ENCODE measurements at places on chromosomes 3 and 15.

DNA sequence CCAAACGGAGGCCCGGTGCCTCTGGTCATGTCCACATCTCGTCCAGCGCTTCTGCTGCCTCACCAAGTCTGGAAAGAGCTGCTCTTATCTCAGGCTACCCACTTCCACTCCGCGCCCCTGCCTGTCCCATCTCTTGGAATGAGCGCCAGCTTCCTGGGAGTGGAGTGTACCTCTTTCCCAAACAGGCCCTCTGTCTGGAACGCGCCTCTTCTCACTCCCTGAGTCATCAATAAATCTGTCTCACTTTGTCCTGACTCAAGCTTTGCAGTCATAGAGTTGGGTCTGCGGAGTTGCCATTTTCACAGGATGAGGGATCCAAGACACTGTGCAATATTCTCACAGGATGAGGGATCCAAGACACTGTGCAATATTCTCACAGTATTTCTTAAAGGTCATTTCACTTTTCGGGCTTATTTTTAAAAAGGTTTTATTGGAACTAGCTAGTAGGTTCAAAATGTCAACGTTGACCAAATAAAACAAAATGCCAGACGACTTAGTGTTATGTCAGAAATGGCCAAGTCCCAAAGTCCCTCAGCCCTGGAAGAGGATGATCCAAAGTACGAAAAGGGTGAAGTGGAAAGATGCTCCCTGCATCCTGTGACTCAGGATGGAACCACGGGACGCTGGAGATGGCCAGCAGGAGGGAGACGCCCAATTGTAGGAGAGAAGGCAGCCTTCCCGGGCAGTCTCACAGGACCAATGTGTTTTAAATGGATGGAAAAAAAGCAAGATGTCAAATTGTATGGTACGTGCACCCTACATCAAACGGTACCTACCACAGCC, 81.1 kb downstream of the CHSY1 start:
- no peak for DNase-seq

DNA sequence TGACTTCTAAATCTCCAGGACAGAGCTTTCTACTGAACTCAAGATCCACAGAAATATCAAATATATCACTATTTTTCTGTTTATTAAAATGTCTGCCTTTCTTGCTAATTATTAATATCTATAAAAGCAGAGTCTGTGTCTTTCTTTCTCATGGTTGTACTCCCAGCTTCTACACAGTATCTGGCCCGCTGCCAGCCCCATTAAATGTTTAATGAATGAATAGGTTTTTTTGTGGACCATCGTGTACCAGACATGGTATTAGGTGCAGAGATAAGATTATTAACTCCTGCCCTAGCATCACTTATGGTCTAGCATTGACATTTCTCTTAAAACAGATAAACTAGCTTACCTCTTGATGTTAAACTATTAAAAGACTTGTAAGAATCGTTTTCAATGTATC, 111.4 kb upstream of the RBMS3 start:
- DNase-seq, result no peak

GRCh38 chr3:184176377-184177330, 2.0 kb downstream of the AP2M1 start:
- no peak for DNase-seq

GRCh38 chr15:53454843-53455721, 304.4 kb downstream of the WDR72 start:
- no peak for DNase-seq

GRCh38 chr15:68615301-68615700, 36.5 kb downstream of the CORO2B start:
- DNase-seq, result no peak

- no peak for DNase-seq
Measured at GRCh38 chr3:114452256-114452655, 158.4 kb downstream of the TIGIT start.

DNA sequence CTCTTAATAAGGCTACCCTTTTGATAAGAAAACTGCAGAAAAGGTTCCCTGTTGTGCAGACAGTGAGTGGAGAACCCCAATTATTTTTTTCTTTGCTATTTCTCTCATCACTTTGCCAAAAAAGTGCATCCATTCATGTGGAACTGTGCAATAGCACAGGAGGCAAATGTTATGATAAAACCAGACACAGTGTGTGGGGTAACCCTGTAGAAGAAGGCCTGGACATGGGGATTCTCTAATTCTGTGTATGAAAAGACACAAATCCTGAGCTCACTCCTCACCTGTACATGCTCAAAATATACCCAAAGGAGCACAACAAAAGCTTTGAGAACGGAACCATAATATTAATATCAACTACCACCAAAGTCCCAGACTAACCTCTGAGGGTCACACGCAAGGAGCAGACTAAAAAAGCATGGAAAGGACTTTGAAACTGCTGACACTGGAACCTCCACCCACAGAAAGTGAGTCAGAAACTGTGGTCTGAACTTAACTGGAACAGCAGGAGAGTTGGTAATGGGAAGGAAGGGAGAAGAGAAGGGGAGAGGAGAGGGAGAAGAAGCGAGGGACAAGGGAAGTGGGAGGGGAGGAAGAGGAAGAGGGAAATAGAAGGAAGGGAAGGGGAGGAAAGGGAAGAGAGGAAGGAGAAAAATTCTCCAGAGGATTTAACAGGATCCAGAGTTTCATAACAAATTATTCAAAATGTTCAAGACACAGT, 299.9 kb downstream of the TBC1D5 start:
- no peak for DNase-seq

- no peak for DNase-seq
Measured at GRCh38 chr15:90617171-90617570, 87.4 kb downstream of the CRTC3 start.

GRCh38 chr15:42788725-42789124, 51.8 kb upstream of the CDAN1 start:
- no peak for DNase-seq

DNA sequence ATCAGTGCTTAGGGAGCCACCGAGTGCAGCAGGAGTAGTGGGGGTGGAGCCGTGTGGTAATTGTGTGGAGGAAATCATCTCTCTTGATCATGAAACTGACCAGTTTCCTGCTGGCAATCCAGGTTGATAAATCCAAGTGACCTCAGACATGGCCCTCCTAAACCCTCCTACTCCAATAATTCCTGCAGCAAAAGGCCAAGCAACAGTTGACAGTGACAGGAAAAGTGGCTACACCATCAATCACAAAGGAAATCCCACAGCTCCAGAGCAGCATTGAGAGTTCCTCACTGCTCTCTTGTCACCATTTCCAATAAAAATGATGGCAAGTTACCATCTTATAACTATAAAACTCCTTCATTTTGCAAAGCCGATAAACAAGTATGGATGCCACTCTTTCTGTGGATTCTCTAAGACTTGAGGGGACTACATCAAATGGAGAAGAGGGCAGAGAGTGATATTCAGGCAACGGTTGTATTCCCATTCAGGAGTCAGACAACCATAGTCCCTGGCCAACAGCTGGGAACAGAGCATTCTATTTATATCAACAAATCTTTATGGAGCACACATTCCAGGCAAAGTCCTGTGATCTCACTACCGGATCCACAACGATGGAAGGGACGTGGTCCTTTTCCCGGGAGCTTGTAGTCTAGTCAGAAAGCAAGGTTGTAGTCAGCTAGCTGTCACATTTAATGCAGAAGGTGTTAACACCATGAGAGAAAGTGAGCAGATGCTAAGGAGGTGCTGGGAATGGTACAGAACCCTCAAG, 312.5 kb upstream of the CTNNB1 start:
- no peak for DNase-seq

DNA sequence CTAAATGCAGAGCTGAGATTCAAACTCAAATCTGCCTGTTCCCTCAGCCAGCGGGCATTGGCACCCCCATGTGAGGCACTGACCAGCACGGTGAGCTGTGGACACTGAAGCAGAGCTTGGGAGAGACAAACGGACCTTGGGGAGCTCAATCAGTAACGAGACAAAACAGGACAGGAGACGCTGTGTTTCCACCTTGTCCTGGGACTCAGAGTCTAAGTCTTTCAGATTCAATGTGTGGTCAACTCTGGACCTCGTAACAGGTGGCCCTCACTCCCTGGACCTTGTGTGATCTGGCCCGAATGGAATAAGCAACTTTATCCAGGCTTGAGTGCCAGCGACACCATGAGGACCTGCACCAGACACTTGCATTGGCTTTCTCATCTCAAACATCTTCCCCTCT, 232.5 kb downstream of the UACA start:
- peak; percentile 49 for DNase-seq

GRCh38 chr15:90200534-90201129, 498 bp upstream of the SEMA4B start:
- no peak for DNase-seq

DNA sequence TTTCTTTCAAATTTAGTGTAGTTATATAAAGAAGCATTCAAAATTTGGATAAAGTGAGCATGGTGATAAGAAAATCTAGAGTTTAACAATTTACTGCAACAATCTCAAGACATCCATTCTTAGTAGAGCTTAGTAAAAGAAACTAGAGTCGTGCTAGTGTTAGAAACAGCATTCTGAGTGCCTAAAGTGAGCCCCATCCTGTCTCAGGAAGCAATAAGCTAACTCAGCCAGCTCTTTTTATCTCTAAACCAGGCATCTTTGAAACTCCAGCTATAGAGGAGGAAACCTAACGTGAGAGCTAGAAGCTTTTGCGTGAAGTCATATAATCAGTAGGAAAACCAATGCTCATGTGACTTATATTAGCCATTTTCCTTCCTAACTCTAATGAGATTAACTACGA, 1187.1 kb upstream of the EPHA6 start:
- DNase-seq, result no peak

DNA sequence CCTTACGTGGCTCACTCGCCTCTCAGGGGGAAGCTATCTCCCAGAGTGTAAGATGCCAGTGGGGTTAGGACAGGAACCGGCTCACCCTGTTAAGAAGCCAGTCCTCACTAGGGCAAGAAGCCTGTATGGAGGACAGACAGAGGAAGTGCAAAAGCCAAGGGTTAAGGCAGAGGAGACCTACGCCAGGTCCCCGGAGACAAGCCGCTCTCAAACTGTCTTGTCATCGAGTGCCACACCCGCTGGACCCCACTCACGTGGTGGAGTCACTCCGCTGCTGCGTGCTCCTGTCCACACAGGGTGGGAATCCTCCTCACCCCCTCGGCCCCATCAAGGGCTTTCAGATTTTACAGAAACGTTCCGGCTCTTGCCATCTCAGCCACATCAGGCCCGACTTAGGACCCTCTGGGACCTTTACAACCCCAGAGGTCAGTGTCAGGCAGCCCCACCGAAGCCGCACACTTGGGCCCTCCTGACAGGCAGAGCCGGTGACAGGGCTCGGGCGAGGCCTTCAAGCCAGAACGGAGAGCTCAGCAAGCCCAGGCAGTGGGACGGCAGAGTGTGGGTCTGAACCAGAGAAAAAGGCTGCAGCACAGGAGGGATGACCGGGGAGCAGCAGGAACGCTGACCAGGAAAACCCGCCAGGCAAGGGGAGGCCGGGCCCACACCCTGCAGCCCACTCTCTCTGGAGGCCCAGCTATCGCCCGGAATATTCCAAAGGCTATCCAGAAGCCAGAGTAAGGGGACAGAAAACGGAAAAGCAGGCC, 61.7 kb downstream of the XXYLT1 start:
- peak; percentile 62 for DNase-seq

DNA sequence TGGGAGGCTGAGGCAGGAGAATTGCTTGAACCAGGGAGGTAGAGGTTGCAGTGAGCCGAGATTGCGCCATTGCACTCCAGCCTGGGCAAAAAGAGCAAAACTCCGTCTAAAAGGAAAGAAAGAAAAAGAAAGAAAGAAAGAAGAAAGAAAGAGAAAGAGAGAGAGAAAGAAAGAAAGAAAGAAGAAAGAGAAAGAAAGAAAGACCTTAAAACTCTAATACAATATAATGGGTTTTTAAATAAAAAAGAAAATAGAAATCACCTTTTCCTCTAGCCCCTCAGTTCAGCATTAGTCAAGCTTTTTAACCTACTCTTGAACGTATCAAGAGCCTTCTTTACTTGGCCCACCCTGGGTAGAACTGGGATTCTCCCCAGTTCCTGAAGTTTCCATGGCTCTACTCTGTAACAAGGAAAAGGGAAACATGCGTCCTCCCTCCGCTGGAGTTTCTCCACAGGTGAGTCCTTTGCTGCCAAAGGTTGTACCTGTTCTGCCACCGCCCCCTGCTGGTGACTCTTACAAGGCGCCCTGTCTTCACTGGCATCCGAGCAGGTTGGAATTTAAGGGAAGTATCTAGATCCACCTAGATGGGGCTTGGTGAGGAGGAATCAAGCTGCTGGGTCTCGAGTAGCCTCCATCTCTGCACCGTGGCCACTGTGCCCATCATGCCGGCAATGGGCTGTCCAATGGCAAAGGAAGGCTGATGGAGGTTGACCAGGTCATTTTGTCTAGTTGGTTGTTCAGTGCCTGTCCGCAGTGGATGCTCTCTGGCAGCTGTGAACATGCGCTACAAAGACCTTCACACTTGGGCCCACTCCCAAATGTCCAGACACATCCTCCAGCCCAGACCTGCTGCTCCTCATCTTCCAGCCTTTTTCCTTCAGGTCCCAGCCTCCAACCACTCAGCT, 20.6 kb upstream of the EPHB3 start:
- DNase-seq, result peak; percentile 81

DNA sequence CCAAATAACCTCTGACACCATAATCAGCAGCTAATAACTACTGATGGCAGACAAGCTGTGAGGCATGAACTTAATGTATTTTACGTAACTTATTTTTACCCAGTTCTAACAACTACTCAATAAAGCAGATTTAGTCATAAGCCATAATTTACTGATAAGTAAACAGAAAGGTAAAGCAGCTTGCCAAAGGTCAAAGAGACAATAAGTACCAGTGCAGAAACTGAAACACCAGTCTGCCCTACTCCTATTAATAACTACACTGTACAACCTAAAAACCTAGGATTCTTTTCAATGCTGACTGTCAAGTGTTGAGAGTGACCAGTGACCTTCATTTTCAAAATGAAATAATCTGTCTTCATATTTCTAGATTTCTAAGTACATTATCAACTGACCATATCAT, 152.2 kb downstream of the NR2E3 start:
- DNase-seq, result no peak

GRCh38 chr15:83082730-83083386, 15.8 kb upstream of the BTBD1 start:
- no peak for DNase-seq

- DNase-seq, result no peak
Measured at GRCh38 chr15:64249406-64249805, 86.6 kb upstream of the PPIB start.

DNA sequence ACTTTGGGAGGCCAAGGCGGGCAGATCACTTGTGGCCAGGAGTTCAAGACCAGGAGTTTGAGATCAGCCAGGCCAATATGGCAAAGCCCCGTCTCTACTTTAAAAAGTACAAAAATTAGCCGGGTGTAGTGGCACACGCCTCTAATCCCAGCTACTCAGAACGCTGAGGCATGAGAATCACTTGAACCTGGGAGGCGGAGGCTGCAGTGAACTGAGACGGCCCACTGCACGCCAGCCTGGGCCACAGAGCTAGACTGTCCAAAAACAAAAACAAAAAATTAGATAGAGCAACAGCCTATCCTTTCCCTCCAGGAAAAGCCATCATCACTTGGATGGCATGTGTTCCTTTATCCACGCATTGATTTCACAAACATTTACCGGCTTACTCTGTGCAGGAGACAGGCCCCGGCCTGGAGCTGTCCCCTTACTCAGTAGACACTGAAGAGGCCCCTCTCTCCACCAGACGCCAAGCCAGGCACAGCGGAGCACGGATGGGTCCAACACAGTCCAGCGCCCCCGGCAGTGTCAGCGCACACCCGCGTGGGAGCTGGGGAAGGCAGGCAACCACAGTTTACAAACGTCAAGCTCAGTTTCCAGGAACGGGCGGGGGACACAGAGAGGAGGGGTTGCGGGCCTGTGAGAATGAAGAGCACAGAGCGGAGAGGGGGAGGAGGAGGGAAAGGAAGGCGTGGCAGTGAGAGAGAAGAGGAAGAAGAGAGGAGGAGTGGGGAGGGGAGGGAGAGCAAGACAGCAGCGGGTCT, 3.1 kb downstream of the GP5 start:
- no peak for DNase-seq

GRCh38 chr3:159245871-159246270, 444.0 kb downstream of the MFSD1 start:
- no peak for DNase-seq

All from type B pancreatic cell (in vitro differentiated cells).